ENCODE measurements at places on chromosomes 16 and 17. TPM values are rescaled to one million over a fixed set of nuclear protein-coding genes. Genes with fewer than 3 reads are reported as not detected.

DNA sequence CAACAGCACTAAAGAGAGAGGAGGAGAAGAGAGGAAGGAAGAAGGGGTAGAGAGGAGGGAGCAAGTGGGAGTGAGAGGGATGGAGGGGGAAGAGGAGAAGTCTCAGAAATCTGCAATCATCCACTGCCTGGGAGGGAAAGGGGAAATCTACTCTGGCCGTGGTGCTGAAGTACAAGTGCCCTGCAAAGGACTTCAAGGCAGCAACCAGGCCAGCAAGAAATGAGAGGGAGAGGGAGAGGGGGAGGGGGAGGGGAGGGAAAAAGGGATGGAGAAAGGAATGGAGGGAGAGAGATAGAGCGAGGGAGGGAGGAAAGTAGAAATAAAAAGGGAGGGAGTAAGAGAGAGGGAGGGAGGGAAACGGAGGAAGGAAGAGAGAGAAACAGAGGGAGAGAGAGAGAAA lies 130.8 kb upstream of the EEF2KMT start:
- no peak overlapping the region for H3K27ac ChIP-seq
- H3K4me3 ChIP-seq = no peak overlapping the region
- DNase-seq = no peak
- H3K27me3 ChIP-seq = peaks cover 6% of the 10 kb centered on the region
- no peaks in the 10 kb centered on the region for H3K36me3 ChIP-seq
- no peaks in the 10 kb centered on the region for H3K4me1 ChIP-seq

DNA sequence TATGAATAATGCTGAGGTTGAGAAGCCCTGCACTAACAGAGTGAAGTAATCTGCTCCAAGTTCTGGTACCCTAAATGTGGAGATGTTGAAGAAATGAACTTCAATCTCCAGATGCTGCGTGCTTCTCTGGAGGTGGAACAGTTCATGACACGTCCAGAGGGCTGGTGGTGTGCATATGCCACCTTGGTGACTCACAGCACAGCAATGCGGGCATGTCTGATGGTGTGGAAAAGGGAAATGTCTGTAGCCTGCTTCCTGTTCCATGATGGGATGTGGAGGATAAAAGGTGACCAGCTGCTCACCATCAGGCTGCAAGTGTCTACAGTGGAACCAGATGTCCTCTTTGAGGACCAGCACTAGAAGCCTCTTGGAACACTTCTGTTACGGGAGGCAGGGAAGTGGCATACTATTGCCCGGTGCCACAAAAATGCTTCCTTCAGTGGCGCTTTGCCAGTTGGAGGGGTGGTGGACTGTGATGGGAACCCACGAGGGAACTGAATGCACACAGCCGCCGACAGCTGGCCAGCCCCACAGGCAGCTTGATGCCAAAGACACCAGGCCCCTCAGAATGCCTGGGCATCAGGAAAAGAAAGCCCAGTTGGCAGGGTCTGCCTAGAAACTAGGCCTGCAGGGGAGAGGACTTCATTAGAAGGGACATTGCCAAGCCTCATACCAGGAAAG lies 19.9 kb downstream of the SNX11 start:
- no peak overlapping the region for H3K4me3 ChIP-seq
- no peak for DNase-seq
- peaks cover 49% of the 10 kb centered on the region for H3K36me3 ChIP-seq
- peaks cover 4% of the 10 kb centered on the region for H3K4me1 ChIP-seq

Gene KRT33B
- total RNA-seq = not detected

Gene PAGR1
- 20.3 TPM for total RNA-seq

- no peaks in the 10 kb centered on the region for H3K27me3 ChIP-seq
- no peak overlapping the region for H3K4me3 ChIP-seq
- no peak for DNase-seq
- no peak overlapping the region for H3K27ac ChIP-seq
Measured at GRCh38 chr16:5422047-5422446, 324.5 kb upstream of the EEF2KMT start.

GRCh38 chr17:59688008-59688407 lies 19.2 kb downstream of the PTRH2 start:
- no peaks in the 10 kb centered on the region for H3K27me3 ChIP-seq
- H3K4me1 ChIP-seq = peaks cover 3% of the 10 kb centered on the region
- DNase-seq = no peak
- no peak overlapping the region for H3K4me3 ChIP-seq
- H3K27ac ChIP-seq = peak overlapping the region; percentile 50
- peaks cover 85% of the 10 kb centered on the region for H3K36me3 ChIP-seq

DNA sequence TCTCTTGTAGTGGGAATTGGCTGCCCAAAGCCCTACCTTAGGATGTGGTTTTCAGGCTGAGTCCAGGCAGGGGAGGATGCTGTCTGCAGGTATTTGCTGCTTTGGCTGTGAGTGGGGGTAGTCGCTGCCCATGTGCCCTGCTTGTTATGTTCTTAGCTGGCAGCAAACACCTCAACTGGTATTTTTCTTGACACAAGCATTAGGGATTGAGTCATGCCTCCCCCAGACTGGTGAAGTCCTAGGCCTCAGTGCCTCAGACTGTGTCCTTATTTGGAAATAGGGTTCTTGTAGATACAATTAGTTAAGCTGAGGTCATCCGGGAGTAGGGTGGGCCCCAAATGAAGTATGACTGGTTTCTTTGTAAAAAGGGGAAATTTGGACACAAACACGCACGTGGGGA lies 808.3 kb upstream of the EEF2KMT start:
- H3K27me3 ChIP-seq = no peaks in the 10 kb centered on the region
- no peak overlapping the region for H3K4me3 ChIP-seq
- no peak for DNase-seq
- H3K27ac ChIP-seq = no peak overlapping the region
- no peaks in the 10 kb centered on the region for H3K4me1 ChIP-seq

DNA sequence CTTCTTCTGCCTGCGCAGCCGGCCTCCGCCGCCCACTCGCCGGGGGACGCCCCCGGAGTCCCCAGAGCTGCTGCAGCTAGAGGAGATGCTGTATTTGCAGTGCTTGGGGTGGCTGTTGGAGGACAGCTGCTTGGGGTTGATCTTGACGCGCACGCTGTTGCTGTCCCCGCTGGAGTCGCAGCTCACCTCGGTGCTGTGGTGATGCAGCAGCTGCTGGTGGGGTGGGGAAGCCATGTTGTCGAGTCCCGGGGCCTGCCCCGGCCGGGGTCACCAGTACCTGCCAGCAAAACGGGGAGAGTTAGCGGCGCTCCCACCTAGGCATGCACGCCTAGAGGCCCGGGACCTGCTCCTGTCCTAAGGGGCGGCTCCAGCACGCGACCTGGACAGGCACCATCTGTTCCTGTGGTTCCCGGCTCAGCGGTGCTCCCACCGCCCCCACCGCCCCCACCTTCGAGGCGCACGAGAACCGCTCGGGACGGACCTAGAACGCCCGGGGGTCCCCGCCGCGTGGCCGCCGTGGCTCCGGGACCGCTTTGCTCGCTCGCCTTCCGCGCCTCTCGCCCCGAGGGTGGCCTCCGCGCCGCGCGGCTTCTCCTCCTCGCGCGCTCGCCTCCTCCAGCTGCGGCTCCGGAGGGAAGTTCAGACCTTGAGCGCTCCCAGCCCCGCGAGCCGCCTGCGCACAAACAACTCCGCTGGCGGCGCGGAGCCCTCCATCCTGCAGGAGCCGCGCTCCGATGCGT lies 863 bp downstream of the ADCY9 start:
- no peaks in the 10 kb centered on the region for H3K36me3 ChIP-seq
- DNase-seq = peak; percentile 43
- no peak overlapping the region for H3K27ac ChIP-seq

Gene FAHD1
- total RNA-seq = 10.2 TPM

Gene MT1X
- 36.3 TPM for total RNA-seq

DNA sequence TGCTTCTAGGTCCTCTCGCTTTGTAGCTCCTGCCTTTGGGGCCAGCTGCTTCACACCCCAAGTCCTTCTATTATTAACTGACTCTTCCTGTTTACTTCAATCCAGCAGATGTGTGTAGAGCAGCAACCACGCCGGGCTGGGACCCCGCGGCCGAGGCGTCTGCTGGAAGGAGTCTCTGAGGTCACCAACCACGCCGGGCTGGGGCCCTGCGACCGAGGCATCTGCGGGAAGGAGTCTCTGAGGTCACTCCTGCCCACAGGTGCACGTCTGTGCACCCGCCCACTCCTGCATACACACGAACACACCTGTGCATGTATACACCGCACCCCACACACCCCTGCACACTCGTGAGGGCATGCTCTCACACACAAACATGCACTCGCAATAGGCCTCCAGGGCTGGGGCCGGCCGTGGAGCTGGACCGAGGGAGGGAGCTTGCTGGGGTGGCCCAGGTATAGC lies 7.8 kb upstream of the TEX19 start:
- DNase-seq = no peak
- no peak overlapping the region for H3K4me3 ChIP-seq
- no peak overlapping the region for H3K27ac ChIP-seq
- peaks cover 9% of the 10 kb centered on the region for H3K4me1 ChIP-seq

- H3K36me3 ChIP-seq = peaks cover 7% of the 10 kb centered on the region
- peak overlapping the region; percentile 77 for H3K4me3 ChIP-seq
Measured at GRCh38 chr17:82030470-82031302, 792 bp upstream of the RAC3 start.

- H3K4me1 ChIP-seq = peaks cover 9% of the 10 kb centered on the region
- peaks cover 70% of the 10 kb centered on the region for H3K27me3 ChIP-seq
- H3K36me3 ChIP-seq = no peaks in the 10 kb centered on the region
- no peak for DNase-seq
- H3K27ac ChIP-seq = no peak overlapping the region
Measured at GRCh38 chr16:49276646-49277385, 4.8 kb downstream of the CBLN1 start.

DNA sequence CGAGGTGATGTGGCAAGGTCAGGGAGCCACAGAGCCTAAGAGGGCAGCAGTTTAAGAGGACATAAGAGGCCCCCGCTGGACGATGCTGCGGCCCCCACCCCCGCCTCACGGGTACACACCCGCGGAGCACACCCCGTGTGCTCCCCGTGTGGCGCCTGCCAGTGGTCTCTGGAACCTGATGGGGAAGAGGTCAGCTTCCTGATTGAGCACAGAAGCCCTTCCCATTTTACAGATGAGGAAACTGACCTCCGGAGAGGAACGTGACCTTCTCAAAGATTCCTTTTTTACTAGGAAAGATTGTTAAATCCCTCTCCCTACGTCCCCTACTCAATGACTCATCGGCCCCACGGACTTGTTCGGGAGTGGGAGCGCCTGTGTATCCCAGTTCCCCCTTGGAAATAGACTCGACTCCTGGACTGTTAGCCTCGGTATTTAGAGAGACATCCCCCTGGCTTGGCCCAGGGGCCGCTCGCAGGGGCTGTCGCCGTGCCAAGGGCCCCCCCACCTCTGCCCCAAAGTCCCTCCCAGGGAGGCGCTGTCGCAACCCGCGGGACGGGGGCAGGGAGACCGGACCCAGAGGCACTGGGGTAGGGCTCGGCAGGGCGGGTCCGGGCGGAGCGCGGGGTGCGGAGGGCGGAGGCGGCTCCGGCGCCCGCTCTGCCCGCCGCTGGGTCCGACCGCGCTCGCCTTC lies at the start of gene ABCC3:
ABCC3 (plus strand) TSS at position 658 of the 691 bp plus-strand sequence. CDS start 56 bp downstream, outside the sequence.
- no peak within 1 kb of the TSS for H3K4me3 ChIP-seq
- peaks cover 7% of the 10 kb centered on the region for H3K4me1 ChIP-seq
- H3K27ac ChIP-seq = no peak within 1 kb of the TSS

Gene SERPINF2
- total RNA-seq = 0.82 TPM

Gene BMERB1
- total RNA-seq = 7.1 TPM

GRCh38 chr17:28992625-28993600 lies 12.9 kb downstream of the SEZ6 start:
- no peak overlapping the region for H3K4me3 ChIP-seq
- H3K27ac ChIP-seq = no peak overlapping the region
- no peaks in the 10 kb centered on the region for H3K36me3 ChIP-seq
- H3K27me3 ChIP-seq = peaks cover 13% of the 10 kb centered on the region
- H3K4me1 ChIP-seq = no peaks in the 10 kb centered on the region
